Airway epithelial cell (primary cell): ENCODE measurements at places on chromosomes 7 and 10. TPM values are rescaled to one million over a fixed set of nuclear protein-coding genes. Genes with fewer than 3 reads are reported as not detected.

The REEP3 gene
- 56.3 and 65.9 TPM in 2 replicates for total RNA-seq

The CADPS2 gene
- 0.33 and 0.78 TPM in 2 replicates for total RNA-seq

The TFPI2 gene
- total RNA-seq = 80.9 and 98.0 TPM in 2 replicates

The GPR15LG gene
- total RNA-seq = 44.5 and 87.7 TPM in 2 replicates

The FXYD4 gene
- total RNA-seq = not detected in 2 replicates

The RPEL1 gene
- not detected in 2 replicates for total RNA-seq

The TSPAN13 gene
- 33.9 and 35.8 TPM in 2 replicates for total RNA-seq

The PRR15 gene
- 0.35 and 0.51 TPM in 2 replicates for total RNA-seq
